Hair follicular keratinocyte (primary cell): ENCODE measurements at places on chromosomes 3 and 15. TPM values are rescaled to one million over a fixed set of nuclear protein-coding genes. Genes with fewer than 3 reads are reported as not detected.

ROBO2 gene
- under 0.01 TPM in 1 of 2 replicates, not detected in the other for total RNA-seq

LRRN1 gene
- 0.08 TPM in 1 of 2 replicates, not detected in the other for total RNA-seq

SLC51B gene
- total RNA-seq: not detected in 2 replicates

FOXB1 gene
- not detected in 2 replicates for total RNA-seq

C3orf49 gene
- not detected in 2 replicates for total RNA-seq

PTPRG gene
- total RNA-seq: 10.1 and 14.3 TPM in 2 replicates

CCNL1 gene
- total RNA-seq: 47.8 and 61.0 TPM in 2 replicates

NRROS gene
- total RNA-seq: under 0.01 and 0.04 TPM in 2 replicates

SOX2 gene
- total RNA-seq: not detected in 2 replicates

CD80 gene
- total RNA-seq: not detected in 2 replicates

RAB43 gene
- 25.5 and 29.1 TPM in 2 replicates for total RNA-seq

CCDC54 gene
- not detected in 2 replicates for total RNA-seq
